OCI-M1 (cell line): ENCODE measurements at places on chromosomes 7 and 10.

GRCh38 chr10:119689016-119689580 lies 36.8 kb upstream of the INPP5F start:
- DNase-seq, result no peak

- DNase-seq, result no peak
These were observed 216.8 kb downstream of the RPS24 start for GRCh38 chr10:78250313-78251015.

DNA sequence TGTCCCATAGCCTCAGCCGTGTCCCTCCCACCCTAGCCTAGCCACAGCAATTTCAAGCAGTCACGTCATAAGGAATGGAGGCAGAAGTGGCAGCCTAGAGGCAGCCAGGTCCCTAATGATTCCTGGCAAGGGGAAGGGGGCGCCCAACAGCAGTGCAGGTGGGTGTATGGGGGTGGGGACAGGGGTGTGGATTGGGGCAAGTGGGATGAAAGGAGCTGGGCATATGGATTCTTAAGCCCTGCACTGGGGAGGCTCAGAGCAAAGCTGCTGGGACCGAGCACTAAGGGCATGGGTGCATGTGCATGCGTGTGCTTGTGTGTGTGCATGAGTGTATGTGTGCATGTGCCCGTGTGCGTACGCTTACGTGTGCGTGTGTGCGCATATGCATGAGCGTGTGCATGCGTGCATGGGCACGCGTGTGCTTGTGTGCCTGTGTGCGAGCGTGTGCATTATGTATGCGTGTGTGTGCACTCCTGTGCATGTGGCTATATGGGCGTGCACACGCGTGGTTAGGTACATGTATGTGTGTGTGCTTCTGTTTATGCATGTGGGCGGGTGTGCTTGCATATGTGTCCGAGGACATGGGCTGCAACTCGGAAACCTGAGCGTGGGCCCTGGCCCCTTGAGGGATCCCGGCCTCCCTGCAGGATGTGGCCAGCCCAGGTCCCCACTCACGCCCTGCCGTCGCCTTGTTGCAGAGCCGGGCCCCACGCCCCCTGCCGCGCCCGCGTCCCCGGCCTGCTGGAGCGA lies 34.1 kb downstream of the SH2B2 start:
- no peak for DNase-seq

GRCh38 chr10:77386838-77387237 lies 250.8 kb downstream of the KCNMA1 start:
- DNase-seq, result no peak

- no peak for DNase-seq
These were observed 42.3 kb upstream of the MDFIC start for GRCh38 chr7:114879554-114879953.

GRCh38 chr7:45099891-45100760 lies 11.4 kb upstream of the NACAD start:
- DNase-seq, result no peak

GRCh38 chr7:1076184-1077072 lies 11.5 kb upstream of the GPER1 start:
- no peak for DNase-seq

GRCh38 chr10:35307297-35307696 lies 29.0 kb upstream of the CCNY start:
- DNase-seq, result no peak

- no peak for DNase-seq
These were observed 142.9 kb downstream of the CTTNBP2 start for GRCh38 chr7:117730390-117730789.

DNA sequence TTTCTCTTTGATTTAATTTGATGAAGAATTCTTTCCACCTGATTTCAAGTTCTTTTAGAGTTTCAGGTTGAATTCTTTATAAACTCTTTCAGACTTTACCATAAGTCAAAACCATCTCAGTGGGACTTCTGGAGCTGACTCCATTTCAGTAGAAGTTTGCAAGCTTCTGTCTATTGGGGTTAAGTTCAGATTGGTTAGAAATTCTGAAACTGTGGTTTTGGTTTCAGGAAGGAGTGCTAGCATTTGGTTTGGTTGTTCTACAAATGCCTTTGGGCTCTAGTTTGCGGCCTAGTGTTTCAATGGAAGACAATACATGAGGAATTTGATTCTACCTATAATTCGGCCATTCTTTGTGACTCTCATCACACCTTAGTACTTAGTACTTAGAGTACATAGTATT lies 176.8 kb upstream of the RHOBTB1 start:
- DNase-seq, result peak; percentile 46

DNA sequence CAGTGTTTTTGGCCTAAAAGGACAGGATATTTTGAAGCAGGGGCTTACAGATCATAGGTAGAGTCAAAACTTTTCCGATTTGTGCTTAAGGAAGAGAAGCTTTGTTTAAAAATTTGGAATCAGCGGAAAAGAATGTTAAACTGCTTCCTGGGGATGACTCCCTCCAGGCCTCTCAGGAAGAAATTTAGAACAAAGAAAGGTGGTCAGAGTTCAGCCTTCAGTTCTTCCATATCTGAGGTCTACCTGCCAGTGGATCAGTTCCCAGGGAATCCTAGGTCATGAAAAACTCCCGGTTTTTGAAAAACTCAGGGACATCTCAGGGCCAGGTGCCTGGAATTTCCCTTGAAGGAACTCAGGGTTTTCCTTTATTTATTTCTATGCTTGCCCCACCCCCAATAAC lies 100.3 kb downstream of the MCU start:
- DNase-seq, result no peak

- DNase-seq, result no peak
These were observed 93.2 kb upstream of the SAMD8 start for GRCh38 chr10:75018251-75018650.
